ENCODE measurements at places on chromosomes 13 and 19.

DNA sequence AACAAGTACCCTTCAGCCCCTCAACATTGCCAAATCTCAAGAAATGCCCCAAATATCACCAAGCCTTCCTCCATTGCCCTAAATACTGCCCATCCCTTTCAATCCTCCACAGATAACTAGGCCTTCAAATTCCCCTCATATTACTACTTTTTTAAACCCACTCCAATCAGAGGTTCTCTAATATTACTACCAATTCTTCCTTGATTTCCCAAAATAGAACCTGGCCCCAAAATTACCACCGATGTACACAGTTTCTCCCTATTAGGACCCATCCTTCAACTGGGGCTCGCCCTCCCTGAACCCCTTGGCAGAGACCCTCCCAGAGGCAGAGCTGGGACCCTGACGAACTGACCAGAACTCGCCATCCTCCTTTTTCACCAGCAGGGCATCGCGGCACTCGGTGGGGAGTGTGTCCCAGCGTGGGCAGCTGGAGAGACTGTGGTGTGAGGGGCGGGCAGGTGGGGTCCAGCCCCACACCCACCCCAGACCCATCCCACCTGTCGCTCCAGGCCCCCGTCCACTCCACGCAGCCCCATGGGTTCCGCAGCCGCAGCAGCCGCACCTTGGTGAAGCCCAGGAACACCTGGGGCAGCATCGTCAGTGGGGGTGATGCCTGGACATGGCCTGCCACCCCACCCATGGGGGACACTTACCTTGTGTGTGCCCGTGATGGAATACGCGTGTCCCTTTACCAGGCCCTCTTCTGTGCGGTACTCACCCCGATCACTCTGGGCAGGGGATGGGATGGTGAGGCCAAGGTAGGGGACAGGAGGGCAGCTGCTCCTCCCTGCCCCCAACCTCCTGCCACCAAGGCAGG is 6.1 kb downstream of the CAPN12 start:
- no peak for ATAC-seq

DNA sequence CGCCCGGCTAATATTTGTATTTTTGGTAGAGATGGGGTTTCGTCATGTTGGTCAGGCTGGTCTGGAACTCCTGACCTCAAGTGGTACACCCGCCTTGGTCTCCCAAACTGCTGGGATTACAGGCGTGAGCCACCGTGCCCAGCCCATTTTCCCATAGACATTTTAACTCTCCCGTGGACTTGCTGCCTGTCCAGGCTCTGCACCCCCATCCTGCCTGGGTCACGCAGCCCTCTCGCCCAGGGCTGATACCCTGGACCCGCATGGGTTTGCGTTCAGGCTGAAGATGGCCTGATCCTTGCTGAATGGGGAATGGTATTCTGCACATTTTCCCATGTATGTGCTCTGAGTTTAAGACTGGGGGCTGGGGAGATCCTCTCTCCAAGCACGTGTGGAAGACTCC is 46.0 kb upstream of the RANBP3 start:
- ATAC-seq: no peak

- ATAC-seq: no peak
Measured at GRCh38 chr13:43244481-43244880, 221.1 kb downstream of the DNAJC15 start.

- no peak for ATAC-seq
Measured at GRCh38 chr19:1501200-1501595, 10.2 kb downstream of the REEP6 start.

DNA sequence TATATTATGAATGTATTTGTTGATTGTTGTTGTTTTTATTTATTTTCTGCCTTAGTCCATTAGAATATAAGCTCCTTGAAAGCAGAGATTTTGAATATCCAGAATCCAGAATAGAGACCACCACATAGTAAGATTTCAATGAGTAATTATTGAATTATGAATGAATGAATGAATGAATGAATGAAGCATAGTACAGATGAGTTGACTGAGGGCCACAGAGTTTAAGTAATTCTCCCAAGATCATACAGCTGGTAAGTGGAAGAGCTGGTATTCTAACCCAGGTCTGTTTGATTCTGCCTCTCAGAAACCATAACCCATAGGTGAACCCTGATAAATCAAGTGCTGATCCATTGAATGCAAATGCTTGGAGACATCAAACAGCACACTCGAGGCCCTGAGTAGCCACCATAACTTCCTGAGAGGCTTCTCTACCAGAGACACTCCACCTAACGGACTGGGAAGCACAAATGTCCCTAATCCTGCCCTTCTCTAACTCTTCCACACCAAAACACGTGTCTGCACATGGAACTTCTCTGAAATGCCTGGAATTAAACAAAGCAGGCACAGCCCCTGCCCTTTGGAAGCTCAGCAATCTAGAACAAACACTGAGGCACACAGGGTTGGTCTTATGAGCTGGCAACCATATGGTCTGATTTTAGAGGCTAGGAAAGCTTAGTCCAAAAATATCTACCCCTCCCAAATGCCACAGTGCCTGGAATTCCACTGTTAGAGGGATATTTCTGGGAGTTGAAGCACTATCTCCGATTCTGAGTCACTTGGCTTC is 190.1 kb downstream of the FOXO1 start:
- peak; percentile 9 for ATAC-seq

DNA sequence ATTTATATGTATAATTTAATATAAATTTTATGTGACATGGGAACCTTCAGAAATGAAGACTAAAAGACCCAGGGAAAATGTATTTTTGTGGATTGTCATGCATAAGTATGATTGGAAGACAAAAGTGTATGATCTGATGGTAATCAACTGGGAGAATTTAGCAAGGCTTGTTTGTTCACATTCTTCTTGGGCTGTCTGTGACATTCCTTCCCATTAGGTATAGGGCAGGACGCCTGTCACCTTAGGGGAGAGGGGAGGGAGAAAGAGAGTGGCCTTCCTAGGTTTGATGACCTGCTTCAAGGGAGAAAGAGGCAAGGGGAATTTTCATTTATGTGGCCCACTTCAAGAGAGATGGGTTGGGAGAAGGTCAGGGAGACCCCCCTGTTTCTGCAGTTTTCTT is 22.4 kb downstream of the PIBF1 start:
- no peak for ATAC-seq
